ENCODE measurements at places on chromosomes 6 and 20. TPM values are rescaled to one million over a fixed set of nuclear protein-coding genes. Genes with fewer than 3 reads are reported as not detected.
A peak's percentile ranks its signal among the peaks of the same experiment; 100 is the strongest.

Gene CASS4
- total RNA-seq = 3.5 TPM

Gene WFDC5
- total RNA-seq = not detected

GRCh38 chr20:22583773-22584521 lies 425 bp downstream of the FOXA2 start:
- no peak for DNase-seq

DNA sequence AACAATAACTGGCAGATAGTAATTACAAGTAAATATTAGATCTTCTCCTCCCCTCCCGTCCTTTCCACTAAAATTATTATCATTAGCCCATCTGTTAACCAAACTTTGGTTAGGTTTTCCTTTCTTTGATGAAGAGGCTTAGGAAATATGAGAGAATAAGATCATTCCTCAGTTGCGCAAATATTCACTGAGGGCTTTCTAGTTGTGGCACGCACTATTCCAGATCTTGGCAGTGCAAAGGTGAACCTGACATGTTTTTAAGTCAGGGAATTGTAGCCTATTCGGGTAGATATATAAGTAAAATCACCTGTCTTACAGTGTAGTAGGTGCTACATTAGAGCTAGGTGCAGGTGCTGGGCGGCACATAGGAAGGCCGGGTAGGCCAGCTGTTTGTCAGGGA lies 31.1 kb downstream of the RNF217 start:
- DNase-seq = no peak

DNA sequence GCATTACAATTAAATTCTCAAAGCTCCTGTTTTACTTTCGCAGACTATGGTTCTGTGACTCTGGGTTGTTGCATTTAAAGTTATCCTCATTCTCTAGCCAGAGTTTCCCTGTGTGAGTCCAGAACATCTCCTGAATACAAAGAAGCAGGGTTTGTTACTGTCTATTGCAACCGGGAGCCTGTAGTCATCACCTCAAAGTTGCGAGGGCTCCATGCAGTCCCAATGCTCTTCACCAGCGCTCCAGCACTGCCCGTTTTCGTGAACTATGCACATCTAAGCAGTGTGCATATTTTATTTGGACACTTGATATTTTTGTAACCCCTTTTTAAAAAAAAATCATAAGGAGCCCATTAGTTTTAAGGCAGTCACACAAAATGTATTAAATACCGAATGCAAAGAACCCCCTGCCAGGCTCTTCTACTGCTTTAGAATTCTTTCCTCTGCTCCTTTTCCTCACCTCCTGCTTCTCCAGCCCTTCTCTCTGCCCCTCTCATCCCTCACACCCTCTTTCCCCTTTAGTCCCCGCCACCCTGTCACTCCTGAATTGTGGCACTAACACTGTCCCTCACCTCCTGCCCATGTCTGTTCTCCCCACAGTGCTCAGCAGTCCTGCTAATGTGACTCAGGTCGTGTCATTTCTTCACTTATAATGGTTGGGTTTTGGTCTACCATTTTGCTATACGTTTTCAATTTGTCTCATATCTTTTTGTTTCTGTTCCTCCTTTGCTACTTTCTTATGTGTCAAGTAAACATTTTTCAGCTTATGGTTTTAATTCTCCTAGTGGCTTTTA lies 1.1 kb upstream of the HLA-C start:
- DNase-seq = no peak

- peak; percentile 44 for DNase-seq
Observed at GRCh38 chr6:148461986-148462577, 119.4 kb downstream of the SASH1 start.

DNA sequence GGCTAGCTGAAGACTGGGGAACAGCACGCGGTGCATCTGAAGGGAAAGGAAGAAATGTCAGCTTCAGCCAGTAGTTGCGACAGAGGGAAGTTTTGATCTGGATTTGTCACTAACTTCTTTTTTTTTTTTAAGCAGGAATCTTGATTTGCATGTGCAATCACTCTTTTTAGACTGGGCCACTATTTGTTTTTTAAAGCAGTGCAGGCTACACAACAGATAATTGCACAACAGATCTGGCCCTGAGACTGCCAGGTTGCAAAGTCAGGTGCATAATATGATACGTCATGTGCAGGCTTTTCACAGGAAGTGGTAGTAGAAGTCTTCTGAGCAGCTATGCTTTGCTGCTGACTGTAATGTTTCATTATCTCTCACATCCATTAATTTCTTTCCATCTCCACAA lies 13.5 kb downstream of the PFDN4 start:
- no peak for DNase-seq

GRCh38 chr6:33277663-33278391 lies 904 bp downstream of the B3GALT4 start:
- no peak for DNase-seq
